ENCODE measurements at places on chromosomes 16 and 17. TPM values are rescaled to one million over a fixed set of nuclear protein-coding genes. Genes with fewer than 3 reads are reported as not detected.
A peak's percentile ranks its signal among the peaks of the same experiment; 100 is the strongest.

DNA sequence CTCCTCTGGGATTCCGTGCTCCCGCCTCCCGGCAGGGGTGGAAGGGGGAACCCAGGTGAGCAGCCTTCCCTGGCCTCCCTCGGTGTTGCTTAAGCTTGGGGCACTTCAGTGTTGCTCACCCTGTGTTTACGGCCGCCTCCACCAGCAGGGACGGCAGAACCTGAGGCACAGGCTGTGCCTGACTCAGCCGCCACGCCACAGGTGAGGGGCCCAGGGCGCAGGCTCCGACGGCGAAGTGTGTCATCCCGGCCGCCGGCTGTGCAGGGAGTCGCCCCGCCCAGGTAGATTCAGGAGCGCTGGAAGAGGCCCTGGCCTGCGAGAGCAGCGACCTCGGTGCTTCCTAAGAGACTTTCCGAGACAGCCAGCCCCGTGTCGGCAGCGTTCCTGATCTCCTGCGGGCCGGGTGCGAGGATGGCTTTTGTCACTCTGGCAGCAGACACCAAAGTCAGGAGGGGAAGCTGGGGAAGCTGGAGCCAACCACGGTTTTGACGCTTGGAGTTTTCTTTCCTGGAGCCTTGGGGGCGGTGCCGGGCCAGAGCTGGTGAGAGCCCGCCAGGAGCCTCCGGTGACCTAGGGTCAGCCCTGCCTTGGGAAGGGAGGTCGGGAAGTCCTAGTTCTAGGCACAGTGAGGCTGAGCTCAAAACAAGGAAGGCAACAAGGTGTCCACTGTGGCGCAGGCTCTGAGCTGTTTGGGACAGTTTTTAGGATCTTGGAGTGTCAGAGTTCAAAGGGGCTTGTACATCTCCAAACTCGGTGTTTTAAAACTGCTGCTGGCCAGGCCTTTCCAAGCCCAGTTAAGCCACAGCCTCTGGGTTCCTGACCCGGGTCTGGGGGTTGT is 2.1 kb downstream of the GSE1 start:
- no peak for DNase-seq

GRCh38 chr17:12973496-12974004 is 44.3 kb downstream of the ELAC2 start:
- no peak for DNase-seq

DNA sequence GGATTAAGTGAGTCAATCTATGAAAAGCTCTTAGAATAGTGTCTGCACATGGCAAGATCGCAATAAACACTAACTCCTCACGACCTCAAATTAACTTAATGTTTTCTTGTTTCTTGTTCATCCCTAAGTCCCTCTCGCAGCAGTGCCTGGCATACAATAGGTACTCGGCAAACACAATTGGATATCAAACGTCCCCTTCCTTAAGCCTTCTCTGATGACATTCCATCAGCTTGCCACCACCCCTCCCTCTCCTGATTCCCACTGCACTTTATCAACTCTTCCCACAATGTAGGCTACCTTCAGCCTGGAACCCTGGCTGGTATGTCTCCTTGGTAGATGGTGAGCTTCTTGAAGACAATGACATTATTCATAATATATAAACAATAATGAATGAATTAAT is 33.3 kb downstream of the CCDC42 start:
- DNase-seq = peak; percentile 4

- DNase-seq = no peak
These were observed 12.7 kb downstream of the CFAP20 start for GRCh38 chr16:58116529-58116928.

The PCGF2 gene
- 56.2 TPM for total RNA-seq

The ZFPM1 gene
- total RNA-seq = 3.9 TPM

DNA sequence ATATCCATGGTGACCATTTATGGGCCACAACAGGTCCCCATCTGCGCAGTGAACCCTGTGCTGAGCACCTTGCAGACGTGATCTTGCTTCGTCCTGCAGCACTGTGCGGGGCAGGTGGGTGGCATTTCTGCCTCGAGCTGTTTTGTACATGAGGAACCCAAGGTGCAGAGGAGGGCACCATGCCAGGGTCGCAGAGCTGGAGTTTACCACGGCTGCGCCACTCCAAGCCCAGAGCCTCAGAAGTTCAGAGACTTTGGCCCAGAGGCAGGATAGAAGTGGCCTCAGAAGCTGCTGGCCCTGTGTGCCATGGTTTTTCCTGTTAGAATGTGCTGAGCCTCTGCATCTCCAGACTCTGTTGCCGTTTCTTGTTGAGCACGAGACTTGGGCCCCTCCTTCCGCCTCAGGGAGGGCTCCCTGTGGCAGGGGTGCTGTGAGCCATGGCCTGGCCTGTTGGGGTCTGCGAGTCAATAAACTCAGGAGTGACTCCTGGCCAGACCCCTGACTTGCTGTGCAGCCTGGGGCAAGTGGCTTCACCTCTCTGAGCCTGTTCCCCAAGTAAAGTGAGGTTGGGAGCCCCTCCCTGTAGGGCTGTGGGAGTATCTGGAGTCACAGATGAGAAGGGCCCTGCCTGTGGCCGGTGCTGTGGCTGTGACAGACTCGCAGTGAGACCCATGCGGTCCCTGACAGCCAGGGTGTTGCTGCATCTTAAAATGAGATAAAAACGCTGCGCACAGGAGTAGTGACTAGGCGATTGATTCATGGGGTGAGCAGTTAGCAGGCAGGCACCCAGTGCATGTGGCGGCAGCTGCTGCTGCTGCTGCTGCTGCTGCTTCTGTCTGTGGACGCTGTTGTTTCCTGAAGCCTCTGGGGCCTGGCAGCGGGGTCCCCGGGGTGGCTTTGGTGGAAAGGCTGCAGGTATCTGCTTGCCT is 11.8 kb downstream of the MAP2K3 start:
- DNase-seq = no peak

The WNT3 gene
- total RNA-seq = 0.98 TPM

DNA sequence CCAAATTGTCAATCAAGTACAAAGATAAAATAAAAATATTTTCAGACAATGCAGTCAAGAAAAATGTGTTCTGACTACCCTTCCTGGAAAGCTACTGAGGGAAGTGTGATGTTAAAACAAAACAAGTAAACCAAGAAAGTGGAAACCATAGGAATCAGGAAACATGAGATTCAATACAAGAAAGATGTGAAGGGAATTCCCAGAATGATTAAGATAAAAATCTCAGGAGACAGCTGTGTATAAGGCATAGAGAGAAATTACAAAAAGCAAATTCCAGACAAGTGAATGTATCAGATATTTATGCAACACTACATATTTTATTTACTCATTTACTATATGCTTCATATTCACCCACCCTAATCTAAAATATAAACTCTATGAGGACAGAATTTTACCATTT is 32.2 kb downstream of the TRIM37 start:
- no peak for DNase-seq

DNA sequence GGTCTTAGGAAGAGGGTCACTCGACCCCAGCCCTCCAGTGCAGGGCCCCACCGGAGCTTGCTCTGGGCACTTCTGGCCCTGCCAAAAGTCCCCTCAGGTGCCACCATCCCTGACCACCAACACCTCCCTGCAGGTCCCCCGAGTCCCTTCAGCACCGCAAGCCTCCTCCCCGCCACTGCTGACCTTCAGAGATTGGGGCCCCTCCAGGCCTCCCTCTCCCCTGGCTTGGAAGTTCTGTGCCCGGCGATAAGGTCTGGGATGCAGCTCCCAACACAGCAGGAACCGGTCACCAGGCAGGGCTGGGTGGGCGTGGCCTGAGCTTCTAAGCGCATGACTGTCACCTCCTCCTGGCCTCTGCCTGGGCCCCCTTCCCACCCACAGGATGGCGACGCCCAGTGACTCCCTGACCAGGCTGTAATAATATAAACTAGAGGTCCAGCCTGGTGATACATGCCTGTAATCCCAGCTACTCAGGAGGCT is 11.2 kb downstream of the PIEZO1 start:
- DNase-seq = no peak

The SLC9A5 gene
- total RNA-seq = 1.2 TPM

GRCh38 chr17:914561-914960 is 65.0 kb downstream of the NXN start:
- no peak for DNase-seq

The ZNF276 gene
- 39.8 TPM for total RNA-seq

The TNFRSF17 gene
- not detected for total RNA-seq

The DOC2A gene
- total RNA-seq = 0.67 TPM

DNA sequence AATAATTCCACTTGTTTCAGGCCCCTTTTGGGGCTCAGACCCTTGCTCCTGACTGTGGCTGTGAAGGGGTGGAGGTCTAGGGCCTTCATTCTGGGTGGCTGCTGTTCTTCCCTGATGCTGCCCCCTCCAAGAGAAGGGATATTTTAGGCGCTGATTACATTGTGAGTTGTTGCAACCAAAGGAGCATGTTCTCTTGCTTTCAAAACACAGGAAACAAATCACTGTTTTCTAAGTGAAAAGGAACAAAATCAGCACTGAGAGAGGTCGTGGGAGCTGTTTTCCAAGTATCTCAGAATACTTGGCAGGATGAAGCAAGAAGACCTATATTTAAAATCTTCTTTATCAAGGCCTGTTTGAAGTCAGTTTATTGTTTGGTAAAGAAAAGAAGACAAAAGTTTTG is 25.3 kb upstream of the SEC14L1 start:
- DNase-seq = no peak

GRCh38 chr17:73157521-73157890 is 7.3 kb upstream of the SSTR2 start:
- DNase-seq = no peak

The PRSS53 gene
- 3.1 TPM for total RNA-seq

GRCh38 chr17:55816532-55817396 is 65.9 kb downstream of the PCTP start:
- DNase-seq = no peak

Measured in sciatic nerve (tissue), 2 donors.